NCI-H1436 treated with DMSO at 0.1 percent for 48 hours (cell line): ENCODE measurements at places on chromosomes 2 and 18.

DNA sequence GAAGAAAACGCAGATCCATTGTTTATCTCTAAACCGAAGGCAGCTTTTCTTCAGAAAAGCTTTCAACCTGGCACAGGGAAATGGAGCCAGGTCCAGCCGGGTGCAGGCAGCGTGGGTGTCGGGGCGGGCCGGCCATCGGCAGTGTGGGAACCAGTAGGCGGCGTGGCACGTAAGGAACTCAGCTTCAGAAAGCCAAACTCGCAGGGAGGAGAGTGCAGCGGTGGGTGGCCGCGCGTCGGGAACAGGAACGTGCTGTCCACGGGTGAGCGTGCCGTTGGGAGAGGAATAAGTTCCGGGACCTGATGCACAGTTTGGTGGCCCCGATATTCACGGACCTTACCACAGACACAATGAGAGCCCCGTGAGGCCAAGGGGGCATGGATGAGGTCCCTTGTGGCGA is 270.4 kb downstream of the TWIST2 start:
- DNase-seq, result no peak

- no peak for DNase-seq
These were observed 88.7 kb downstream of the DYM start for GRCh38 chr18:49371786-49372185.

- no peak for DNase-seq
These were observed 255.3 kb downstream of the NR4A2 start for GRCh38 chr2:156077041-156077742.

DNA sequence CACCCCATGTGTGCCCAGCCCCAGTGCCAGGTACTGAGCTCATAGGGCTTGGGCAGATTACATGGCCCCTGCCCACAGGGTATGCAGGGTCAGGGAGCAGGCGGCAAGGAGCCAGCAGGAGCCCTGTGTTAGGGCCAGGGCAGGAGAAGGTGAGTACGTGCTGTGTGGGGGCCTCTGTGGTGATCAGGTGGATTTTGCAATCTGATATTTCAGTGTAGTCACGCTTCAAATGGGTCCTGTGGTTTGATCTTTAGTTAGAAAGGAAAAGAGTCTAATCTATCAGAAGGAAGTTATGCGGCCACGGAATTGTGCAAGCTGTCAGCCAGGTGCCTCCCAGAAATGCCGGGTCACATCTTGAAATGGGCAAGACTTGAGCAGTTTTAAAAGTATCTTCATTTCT is 13.9 kb downstream of the UBE2F start:
- no peak for DNase-seq

GRCh38 chr2:202114291-202114690 is 41.2 kb downstream of the KIAA2012 start:
- DNase-seq, result no peak

- DNase-seq, result no peak
These were observed 105.4 kb upstream of the FAM117B start for GRCh38 chr2:202529389-202529788.

DNA sequence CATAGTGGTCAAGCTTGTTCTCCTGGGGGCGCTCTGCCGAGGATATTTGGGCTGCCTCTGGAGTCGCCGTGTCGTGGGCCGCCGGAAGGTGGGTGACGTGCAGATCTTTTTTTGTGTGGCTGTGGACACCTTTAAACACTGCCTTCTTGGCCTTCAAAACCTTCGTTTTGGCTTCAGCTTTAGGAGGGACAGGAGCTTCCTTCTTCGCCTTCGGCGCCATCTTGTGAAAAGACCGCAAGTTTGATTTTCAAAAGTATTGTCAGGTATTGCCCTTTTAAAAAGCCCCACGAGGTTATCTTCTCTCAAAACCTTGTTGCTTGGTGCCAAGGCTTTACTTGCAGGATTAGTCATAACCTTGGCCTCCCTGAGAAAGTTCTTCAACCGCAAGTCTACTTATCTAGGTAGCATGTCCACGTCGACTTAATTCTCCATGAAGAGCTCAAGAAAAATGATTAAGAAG is 20.8 kb downstream of the LAMA3 start:
- no peak for DNase-seq

DNA sequence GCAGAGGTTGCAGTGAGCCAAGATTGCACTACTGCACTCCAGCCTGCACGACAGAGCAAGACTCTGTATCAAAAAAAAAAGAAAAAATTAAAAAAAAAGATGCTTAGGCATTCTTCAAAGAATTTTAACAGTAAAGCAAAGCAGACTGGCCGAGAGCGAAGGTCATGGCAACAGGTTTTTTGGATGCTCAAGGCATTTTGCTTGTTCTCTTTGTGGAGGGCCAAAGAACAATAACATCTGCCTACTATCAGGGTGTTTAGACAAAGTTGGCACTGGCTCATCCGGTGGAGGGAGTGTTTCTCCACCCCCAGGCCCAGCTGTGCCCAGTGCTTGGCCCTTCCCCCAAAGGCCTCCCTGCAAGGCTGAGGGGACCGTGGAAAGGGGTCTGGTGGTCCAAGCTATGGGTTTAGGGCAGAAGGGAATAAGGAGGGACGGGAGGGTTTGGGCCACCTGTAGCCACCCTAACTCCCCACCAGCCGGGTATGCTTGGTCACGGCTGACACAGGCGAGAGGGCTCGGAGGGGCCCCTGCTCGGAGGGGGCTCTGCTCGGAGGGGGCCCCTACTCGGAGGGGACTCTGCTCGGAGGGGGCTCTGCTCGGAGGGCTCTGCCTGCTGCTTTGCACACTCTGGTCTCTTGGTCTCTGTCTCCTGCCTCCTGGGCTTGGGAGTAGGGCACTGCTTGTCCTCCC is 26.7 kb upstream of the ALLC start:
- no peak for DNase-seq

DNA sequence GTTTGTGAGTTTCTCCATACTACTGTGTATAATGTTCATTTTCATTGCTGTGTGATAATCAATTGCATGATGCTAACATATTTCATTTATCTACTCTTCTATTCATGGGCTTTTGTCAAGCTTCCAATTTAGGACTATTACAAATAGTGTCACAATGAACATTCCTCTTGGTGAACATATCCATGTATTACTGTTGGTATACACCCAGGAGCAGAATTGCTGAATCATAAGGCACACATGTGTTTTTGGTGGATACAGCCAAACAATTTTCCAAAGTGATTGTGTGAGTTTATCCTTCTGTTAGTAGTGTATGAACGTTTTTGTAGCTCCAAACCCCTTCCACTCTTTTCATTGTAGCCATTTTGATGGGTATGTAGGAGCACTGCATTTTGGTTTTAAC is 101.6 kb upstream of the COPS8 start:
- no peak for DNase-seq

- DNase-seq, result no peak
These were observed 41.0 kb downstream of the TRABD2A start for GRCh38 chr2:84839851-84840250.

DNA sequence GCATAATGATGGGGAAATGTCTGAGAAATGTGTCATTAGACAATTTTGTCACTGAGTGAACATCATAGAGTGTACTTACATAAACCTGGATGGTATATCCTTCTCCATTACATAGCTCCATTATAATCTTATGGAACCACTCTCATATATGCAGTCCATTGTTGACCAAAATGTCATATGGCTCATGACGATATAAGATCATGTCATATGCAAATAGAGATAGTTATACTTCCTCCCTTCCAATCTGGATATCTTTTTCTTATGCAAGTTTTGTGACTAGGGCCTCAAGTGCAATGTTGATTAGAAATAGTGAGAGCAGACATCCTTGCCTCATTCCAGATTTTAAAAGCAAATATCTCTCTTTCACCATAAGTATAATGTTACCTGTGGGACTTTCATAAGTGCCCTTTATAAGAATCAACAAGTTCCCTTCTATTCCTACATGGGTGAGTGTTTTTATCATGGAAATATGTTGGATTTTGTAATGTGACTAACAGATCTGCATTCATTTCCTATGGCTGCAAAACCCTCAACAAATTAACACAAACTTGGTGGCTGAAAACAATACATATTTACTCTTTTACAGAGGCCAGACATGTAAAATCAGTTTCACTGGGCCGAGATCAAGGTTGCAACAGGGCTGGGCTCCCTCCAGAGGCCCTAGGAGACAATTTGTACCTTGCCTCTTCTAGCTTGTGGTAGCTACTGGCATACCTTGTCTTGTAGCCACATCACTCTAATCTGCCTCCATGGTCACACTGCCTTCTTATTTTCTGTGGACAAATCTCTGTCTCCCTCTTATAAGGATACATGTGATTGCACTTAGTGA is 21.6 kb upstream of the SULT1C4 start:
- no peak for DNase-seq

- DNase-seq, result no peak
These were observed 150.9 kb downstream of the EHBP1 start for GRCh38 chr2:62856228-62857040.

- DNase-seq, result no peak
These were observed 9.9 kb upstream of the EDAR start for GRCh38 chr2:108998911-108999310.

DNA sequence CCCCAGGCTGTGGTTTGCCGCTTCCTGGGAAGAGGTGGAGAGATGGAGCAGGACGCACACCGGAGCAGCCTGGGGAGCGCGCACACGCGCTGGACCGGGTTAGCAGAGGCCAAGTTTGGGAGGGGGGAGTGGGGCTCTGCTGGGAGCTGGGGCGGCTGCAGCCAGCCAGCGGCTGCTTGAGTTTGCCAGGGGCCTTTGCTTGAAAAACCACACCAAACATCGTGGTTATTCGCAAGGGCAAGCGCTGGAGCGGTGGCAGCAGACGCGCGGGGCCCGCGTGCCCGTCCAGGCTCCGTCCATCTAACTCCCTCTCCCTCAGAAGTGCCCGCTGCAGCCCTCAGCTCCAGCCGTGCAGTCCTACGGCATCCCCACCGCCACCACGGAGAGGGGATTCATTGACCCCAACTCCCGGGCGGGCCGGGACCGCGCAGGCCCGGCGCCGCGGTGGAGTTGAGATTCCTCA is 4.6 kb downstream of the PTGR3 start:
- no peak for DNase-seq

- DNase-seq, result no peak
These were observed 85.1 kb upstream of the HAAO start for GRCh38 chr2:42877511-42877910.

DNA sequence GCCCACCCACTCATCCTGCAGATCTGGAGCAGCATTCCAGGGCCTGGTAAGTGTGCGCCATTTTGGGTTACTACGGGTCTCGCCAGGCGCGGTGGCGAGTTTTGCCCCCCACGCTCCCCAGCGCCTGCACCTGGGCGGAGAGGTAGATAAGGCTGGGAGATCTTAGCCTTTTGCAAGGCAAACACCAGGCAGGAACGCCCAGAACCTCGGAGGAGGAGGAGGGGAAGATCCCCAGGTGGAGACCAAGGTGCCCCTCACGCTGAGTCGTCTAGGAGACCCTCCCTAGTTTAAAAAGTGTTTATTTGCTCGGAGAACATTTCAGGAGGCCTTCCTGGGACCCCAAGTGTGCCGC is 365 bp upstream of the RAMP1 start:
- DNase-seq, result no peak

- no peak for DNase-seq
These were observed 430.0 kb downstream of the ZNF516 start for GRCh38 chr18:76064998-76065397.

DNA sequence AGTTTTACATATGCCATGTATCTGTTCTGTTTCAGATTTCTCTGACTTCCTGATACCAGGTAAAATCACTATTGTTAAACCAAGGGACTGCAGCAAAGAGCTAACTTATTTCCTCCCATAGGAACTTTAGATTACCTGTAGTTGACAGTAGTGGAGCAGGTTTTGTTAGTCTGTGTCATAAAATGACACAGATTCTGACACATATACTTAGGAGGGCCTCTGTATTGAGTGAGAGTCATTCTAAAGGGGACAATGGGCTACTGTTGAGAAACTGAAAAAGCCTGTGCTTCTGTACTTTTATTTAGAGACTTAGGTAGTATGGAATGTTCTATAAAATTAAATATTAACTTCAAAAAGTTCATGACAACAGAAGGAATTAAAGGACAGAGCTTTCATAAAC is 48.2 kb downstream of the KCMF1 start:
- DNase-seq, result no peak

GRCh38 chr2:173247156-173247555 is 107.5 kb upstream of the CDCA7 start:
- DNase-seq, result no peak

GRCh38 chr2:34660741-34661140 is 1061.6 kb upstream of the FAM98A start:
- no peak for DNase-seq

GRCh38 chr2:33583194-33583938 is 15.7 kb downstream of the FAM98A start:
- DNase-seq, result no peak

GRCh38 chr2:63999049-63999448 is 20.2 kb downstream of the VPS54 start:
- DNase-seq, result no peak

GRCh38 chr2:113276216-113276760 is 2.4 kb downstream of the PAX8 start:
- DNase-seq, result no peak

- no peak for DNase-seq
These were observed 1.5 kb upstream of the SLC35G4 start for GRCh38 chr18:11607906-11608305.
